ENCODE measurements at places on chromosomes 2 and 18.

GRCh38 chr2:60408207-60408606 lies 145.2 kb downstream of the BCL11A start:
- DNase-seq, result no peak

DNA sequence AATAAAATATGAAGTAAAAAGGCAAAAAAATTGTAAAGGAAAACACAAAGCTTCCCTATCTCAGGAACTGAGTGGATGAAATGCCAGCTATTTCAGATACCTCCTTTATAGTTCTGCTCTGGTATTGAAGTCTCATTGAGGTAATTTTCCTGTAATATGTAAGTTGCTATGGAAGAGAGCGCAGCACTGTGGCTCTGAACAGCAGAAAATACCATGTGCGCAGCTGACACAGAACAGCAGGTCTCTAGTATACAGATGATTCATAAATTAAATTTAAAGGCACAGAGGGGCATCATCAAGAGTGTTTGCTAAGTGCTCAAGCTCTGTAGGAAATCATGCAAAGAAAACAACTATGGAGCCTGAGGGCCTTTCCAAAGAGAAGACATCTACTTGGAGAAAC lies 315.3 kb upstream of the CDH7 start:
- no peak for DNase-seq

DNA sequence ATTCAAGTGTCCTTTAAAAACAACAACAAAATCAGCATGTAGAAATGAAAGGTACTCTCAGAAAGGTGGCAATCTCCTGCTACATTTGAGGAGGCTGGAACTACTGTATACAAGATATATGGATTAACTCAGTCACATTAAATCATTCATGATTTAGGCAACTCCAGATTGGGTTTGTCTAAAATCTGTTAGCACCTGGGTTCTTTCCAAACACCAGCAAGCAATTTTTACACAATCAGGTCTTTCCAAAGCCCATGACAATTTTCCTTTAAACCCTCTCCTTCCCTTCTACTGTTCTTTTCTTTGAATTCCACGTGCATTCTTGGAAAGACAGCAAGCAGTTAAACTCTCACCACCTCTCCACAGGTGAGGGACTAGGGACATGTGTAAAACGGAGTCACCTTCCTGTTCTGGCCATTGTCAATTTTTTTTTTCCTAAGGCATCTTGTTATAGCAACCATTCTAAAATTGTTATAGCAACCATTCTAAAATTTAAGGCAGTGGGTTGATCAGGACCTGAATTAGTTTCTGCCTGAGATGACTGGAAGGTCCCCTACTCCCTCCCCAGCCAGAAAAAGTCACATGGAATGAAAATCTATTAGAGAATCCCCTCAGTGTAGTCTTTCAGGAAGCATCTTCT lies 113.9 kb downstream of the ANKRD44 start:
- no peak for DNase-seq

- no peak for DNase-seq
These were observed 825.8 kb downstream of the DCC start for GRCh38 chr18:53165770-53166169.

DNA sequence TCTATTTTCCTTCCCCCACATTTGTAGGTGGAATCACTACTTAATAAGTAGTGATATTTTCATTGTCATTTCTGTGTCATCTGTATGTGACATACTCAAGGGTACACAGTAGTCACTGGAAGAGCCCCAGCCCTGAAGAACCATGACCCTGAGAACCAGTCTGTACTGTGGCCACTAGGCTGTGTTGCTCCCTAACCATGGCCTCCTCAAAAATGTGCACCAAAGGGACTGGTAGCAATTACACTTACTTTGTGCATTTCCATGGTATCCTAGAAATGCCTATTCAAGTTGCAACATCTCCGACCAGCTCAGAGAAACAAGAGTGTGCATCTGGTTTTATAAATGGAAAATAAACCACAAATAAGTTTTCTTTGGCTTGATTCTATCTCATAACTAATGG lies 155.1 kb downstream of the DOCK10 start:
- DNase-seq, result no peak

- no peak for DNase-seq
These were observed 1022.9 kb upstream of the NRXN1 start for GRCh38 chr2:52054824-52055223.

DNA sequence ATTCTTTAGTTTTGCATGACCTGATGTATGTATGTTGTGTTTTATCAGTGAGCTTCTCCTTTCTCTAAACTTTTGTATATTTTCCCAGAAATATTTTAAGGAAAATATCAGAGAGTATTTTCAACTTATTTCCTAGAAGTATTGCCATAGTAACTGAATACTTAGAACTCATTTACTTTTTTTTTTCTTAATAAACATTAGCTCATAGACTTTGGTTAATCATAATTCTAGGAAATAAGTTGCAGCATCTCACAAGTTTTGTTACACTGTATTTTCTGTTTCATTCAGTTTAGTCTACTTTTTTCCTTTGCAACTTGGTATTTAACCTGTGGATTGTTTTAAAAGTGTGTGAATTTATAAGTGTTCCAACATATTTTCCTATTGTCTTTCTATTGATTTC lies 27.5 kb downstream of the SMCHD1 start:
- DNase-seq, result no peak

- DNase-seq, result no peak
These were observed 129.5 kb upstream of the NYAP2 start for GRCh38 chr2:225270053-225270452.

- no peak for DNase-seq
These were observed 4.5 kb upstream of the DYM start for GRCh38 chr18:49464718-49465598.

DNA sequence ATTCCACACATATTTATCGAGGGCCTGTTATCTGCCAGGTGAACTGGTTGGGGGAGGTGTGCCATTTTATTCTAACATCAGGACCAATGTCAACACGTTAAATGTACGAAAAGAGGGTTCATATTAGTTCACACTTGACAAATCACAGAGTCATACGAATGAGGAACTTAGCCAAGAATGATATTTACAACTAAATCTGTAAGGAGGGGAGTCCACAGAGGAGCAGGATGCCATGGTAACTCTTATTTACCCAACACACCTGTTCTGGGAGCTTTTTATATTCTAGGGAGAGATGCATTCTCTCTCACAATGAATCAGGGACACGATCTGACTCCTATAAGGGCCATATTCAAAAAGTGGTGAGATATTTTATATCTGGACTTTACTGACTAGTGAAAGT lies 144.1 kb downstream of the CDC42EP3 start:
- DNase-seq, result no peak

All from Peyer's patch (tissue), 4 donors.